Stimulated activated CD8-positive, alpha-beta memory T cell treated with anti-CD3 and anti-CD28 coated beads, Interleukin-15, amount 100 ng/mL, for 48 hours (primary cell): ENCODE measurements at places on chromosomes 7 and 10.

GRCh38 chr7:13988731-13989125 is 738 bp downstream of the ETV1 start:
- no peak for DNase-seq

GRCh38 chr7:46424934-46425333 is 503.9 kb upstream of the IGFBP3 start:
- DNase-seq, result no peak

- DNase-seq, result no peak
Measured at GRCh38 chr10:98295401-98295811, 27.4 kb upstream of the LOXL4 start.

- no peak for DNase-seq
Measured at GRCh38 chr10:6023661-6024333, 38.4 kb downstream of the IL2RA start.

- DNase-seq, result no peak
Measured at GRCh38 chr7:112874909-112875308, 84.7 kb upstream of the TMEM168 start.

DNA sequence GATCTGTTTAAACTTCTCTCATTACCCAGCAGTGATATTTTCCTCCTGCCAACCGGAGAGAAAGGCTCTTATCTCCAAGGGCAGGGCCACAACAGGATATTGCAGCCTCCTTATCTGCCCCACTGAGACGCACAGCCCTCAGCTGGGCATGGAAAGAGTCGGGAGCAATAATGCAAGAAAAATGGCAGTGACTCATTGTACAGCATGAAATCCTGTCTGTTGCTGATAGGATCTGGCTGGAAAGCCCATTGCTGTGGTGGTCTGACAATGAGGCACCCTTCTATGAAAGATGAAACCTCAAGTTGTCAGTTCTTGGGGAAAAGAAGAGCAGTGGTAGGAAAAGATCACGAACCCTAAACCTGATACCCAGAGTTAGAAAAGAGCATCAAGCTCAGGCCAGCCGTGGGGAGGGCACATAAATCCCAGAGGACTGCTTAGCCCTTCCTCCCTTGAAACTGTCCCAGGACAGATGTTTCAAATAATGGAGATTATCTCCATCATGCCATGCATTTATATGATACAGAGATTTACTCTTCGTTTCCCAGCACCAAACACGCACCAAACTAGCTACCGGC is 47.0 kb upstream of the FIGNL1 start:
- no peak for DNase-seq

GRCh38 chr10:5659702-5660528 is 6.5 kb downstream of the ASB13 start:
- no peak for DNase-seq

GRCh38 chr10:33434933-33435332 is 100.5 kb upstream of the NRP1 start:
- no peak for DNase-seq

DNA sequence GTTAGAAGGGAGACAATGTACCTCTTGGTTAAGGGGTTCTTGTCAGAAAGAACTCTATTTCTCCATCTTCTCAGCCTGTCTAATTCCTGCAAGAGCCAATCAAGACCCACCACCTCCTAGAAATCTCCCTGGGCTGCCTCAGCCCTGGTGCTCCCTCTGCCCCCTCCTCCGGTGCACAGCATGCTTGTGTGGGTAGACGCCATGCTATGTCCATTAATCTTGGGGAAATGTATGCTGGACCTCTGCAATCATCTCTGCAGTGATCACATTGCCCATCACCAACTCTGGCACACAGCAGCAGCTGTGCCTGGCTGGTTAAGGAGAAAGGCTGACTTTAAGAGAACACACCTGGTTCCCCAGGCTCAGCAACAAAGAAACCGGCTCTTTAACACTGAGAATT is 37.3 kb downstream of the SH3PXD2A start:
- no peak for DNase-seq

GRCh38 chr10:125116041-125116649 is 44.2 kb downstream of the CTBP2 start:
- DNase-seq, result no peak

- no peak for DNase-seq
Measured at GRCh38 chr7:114196517-114196916, 218.1 kb upstream of the FOXP2 start.

DNA sequence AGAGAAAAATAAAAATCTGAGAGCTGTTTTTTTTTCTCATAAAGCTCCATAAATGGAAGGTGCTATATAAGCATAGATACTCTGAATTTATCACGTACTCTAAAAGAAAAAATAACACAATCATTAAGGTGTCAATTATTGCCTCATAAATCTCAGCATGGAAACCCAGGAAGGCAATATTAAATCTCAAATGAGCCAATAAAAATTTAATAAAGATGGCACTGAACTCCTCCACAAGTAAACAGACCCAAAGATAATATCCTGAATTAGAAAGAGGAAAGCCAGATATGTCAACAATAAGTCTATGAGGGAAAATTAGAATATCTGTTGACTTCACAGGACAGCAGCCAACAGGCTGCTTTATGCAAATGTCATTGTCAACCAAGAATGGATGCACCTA is 66.5 kb downstream of the CDK6 start:
- DNase-seq, result no peak

- no peak for DNase-seq
Measured at GRCh38 chr10:116120688-116121455, 152.1 kb downstream of the GFRA1 start.

GRCh38 chr7:87059525-87060287 is at the start of gene ELAPOR2:
ELAPOR2 (minus strand) TSS chr7:87059654; CDS start chr7:87059513, 141 bp downstream.
- peak; percentile 74 for DNase-seq

- DNase-seq, result no peak
Measured at GRCh38 chr7:127657500-127657899, 5.5 kb downstream of the SND1 start.

GRCh38 chr10:15636446-15636845 is 83.3 kb downstream of the ITGA8 start:
- no peak for DNase-seq

GRCh38 chr10:87861566-87861952 is 1.8 kb downstream of the KLLN start:
- no peak for DNase-seq

DNA sequence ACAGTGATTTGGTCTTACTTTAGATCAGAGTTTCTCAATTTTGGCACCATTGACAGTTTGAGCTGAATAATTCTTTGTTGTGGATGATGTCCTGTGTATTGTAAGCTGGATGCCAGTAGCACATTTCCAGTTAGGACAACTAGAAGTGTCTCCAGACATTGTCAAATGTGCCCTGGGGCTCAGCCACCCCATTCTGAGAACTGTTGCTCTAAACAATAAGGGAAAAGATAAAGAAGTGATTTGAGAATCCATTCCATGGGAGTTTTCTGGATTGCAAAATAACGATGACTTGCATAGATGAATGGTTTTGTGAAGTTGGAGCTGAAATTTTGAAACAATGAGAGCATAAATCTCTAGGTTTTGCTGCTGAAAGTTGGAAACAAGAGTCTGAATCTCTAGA is 44.6 kb downstream of the NUP205 start:
- no peak for DNase-seq

- DNase-seq, result no peak
Measured at GRCh38 chr7:47333959-47334358, 248.0 kb downstream of the TNS3 start.

- DNase-seq, result no peak
Measured at GRCh38 chr10:130958003-130958402, 353.5 kb downstream of the TCERG1L start.

- no peak for DNase-seq
Measured at GRCh38 chr10:31930856-31931255, 2.2 kb upstream of the ARHGAP12 start.

DNA sequence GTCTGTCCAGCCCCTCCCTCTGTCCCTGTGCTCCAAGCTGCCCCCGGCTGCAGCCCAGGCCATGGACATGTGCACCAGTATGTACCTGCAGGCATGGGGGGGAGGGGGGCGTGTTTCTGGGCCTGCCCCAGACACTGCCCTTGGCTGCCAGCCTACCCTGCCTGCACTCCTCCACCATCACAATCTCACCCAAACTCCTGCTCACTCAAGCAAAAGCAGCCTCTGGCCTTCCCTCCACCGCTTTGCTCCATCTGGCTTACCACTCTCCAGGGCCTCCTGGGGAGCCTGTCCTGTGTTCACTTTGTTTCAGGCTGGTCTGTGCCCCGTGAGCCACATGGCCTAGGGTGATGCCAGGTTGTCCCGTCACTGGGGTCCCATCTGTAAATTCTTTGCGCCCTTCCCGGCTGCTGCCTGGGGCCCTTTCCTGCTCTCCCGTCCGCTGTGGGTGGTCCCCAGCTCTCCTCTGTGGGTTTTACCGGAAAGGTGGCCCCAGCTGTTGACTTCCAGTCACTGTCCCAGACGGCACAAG is 33.3 kb upstream of the PPIF start:
- no peak for DNase-seq

DNA sequence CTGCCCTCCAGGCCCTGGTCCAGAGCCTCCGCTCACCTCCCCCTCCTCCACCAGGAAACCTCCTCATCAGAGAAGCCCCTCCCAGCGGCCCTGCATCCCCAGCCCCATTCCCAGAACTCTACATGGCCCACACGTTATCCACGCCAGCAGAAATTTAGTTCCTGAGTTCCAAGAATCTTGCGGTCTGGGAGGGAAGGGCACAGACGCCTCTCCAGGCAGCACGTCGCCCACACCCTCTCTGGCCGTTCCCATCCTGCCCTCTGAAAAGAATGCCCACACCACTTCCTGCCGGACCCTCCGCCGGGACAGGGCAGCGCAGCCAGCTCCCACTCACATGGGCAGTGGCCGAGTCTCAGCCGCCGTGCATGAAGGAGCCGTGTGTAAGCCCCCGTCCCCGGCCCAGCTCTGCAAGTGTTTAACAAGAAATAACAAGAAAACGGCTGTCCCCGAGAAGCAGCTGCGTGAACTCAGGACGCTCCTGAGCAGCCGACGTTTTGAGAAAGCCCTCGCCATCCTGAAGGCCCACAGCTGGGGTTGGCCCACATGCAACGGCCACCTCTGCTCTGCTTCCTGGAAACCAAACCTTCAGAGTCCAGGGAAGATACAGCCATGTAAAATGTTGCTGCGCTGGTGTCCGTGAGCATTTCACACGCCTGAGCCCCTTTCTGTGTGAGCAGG is 17.4 kb downstream of the ADGRA1 start:
- DNase-seq, result no peak

DNA sequence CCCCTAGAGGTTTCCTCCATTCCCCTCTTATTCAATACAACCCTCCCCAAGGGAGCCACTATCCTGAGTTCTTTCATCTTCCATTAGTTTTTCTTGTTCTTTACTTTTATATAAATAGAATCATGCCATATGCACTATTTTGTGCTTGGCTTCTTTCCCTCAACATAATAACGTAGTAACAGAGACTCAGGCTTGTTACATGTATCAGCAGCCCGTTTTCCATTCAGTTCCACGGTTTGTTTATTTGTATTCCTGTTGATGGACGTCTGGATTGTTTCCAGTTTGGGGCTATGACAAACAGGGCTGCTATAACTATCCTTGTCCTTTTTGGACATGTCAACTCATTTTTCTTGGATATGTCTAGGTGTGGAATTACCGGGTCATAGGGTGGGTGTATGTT is 264.4 kb upstream of the MKI67 start:
- no peak for DNase-seq

- no peak for DNase-seq
Measured at GRCh38 chr7:140440593-140440992, 36.7 kb downstream of the RAB19 start.

- no peak for DNase-seq
Measured at GRCh38 chr7:27579565-27579964, 83.1 kb downstream of the HIBADH start.

- DNase-seq, result no peak
Measured at GRCh38 chr10:111785921-111786320, 397.6 kb downstream of the GPAM start.

GRCh38 chr7:133265821-133266220 is 12.9 kb downstream of the EXOC4 start:
- no peak for DNase-seq

- DNase-seq, result no peak
Measured at GRCh38 chr10:17790651-17791050, 18.5 kb upstream of the MRC1 start.

DNA sequence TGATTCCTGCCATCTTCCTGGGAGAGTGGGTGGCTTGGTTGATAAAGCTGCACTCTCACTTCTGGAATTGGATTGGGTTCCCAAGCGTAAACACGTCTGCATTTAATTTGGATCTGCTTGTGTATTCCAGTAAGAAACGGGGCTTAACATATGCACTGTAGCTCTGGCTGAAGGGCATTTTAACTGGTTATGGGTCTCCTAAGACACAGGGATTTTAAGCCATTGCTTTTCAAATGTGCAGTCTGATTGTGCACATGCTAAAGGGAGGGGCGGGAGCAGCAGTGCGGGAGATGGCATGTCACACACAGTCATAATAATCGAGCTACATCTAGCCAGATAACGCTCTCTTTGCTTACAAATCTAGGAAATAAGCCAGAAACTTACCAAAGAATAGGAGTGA is 247.3 kb upstream of the LYZL1 start:
- DNase-seq, result no peak

DNA sequence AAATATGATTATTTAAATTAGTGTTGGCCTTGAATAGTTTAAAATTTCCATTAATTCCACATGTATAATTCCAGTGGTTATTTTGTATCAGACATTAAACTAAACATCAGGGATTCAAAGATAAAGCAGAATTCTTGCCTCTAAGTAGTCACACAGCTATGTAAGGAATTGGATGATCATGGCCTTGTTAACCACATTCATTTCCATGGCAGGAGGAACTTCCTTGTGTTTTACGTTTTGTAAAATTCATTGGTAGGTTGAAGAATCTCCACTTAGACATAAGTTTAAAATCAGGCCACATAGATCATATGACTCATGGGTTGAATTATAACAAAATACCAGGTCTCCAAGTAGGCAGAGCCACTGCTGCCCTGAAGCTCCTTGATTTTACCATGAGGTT is 289.7 kb downstream of the PLXDC2 start:
- DNase-seq, result no peak

- DNase-seq, result no peak
Measured at GRCh38 chr7:73648593-73649332, 18.9 kb upstream of the VPS37D start.

- no peak for DNase-seq
Measured at GRCh38 chr7:98464558-98464940, 63.7 kb upstream of the BAIAP2L1 start.
